ENCODE measurements at places on chromosomes 3 and 15.

GRCh38 chr3:150372722-150373121, 35.4 kb upstream of the TSC22D2 start:
- no peak for DNase-seq

- DNase-seq, result no peak
These were observed 632.7 kb upstream of the SUCLG2 start for GRCh38 chr3:68287101-68287500.

GRCh38 chr3:14959359-14959943, 12.1 kb downstream of the NR2C2 start:
- no peak for DNase-seq

- DNase-seq, result no peak
These were observed 18.0 kb upstream of the NEO1 start for GRCh38 chr15:73034221-73034620.

DNA sequence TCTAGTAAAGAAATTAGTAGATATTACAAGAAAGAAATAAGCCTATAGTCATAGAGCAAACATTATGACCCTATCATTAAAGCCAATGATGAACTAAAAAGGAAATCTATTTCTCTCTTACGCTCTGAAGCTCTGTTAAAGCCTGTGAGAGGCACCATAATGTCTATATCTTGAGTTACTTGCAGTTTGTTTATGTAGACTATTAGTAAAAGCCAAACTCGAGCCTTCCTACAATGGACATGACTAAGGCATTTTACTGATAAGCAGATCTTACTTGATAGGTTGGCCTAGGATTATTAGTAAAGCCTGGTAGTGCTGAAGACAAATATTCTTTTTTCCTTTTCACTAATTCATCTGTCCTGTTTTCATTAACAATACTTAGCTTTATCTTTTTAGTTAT, 32.7 kb downstream of the LRRC3B start:
- DNase-seq, result no peak

- no peak for DNase-seq
These were observed 23.1 kb downstream of the PLXNB1 start for GRCh38 chr3:48406443-48407431.

GRCh38 chr3:17033516-17034168, 148.9 kb downstream of the PLCL2 start:
- peak; percentile 53 for DNase-seq

Data from putamen (tissue), 1 donor.